ENCODE measurements at places on chromosomes 7 and 10.

GRCh38 chr7:129650056-129650758 lies 38.7 kb downstream of the NRF1 start:
- DNase-seq = no peak

DNA sequence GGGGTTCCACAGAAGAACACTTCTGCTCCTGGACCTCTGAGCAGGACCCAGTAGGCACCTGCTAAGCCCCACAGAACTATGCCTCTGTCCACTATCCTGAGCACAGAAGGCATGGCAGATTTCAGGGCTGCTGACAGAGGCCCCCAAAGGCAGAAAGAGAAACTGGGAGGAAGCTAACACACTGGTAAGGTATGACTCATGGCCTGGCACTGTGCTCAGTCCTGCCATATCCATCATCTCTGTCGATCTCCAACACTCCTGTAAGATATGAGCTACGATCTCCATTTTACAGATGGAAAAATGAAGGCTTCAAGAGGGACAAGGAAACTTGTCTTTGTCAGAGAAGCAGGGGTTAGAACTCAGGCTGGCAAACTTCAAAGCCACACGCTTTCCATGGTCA lies 62.2 kb downstream of the GRID1 start:
- DNase-seq = no peak

DNA sequence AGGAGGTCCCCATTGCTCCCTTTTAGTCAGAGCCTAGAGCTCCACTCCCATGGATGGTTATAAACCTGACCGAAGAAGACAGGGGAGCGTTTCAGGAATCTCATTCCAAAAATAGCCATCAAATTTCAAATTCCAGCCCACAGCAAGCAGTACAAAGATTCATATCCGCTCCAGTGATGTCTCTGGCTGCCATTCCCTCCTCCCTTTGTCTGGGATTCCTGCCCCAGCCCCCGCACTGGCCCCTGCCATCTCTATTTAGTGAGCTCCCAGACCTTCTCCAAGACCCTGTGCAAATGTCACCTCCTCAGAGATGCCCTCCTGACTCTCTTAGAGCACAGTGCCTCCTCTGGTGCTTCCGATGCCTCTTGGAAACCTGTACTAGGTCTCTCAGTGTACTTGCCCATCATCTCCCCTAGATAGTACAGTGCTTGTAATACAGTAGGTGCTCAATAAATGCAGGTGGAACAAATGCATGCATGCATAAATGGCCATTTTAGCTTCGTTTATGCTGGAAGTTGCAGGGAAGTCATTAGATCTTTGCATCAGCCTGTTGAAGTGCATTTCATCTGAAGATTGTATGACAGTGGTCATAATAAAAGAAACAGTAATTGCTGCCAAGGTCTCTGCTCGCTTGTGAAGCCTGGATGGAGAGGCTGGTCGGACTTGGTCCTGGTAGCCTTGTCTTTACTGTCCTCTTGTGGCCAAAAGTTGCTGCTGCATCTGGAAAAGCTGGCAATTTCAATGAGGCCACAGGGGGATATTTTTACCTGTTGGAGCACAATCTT lies 32.0 kb upstream of the HABP2 start:
- peak; percentile 71 for DNase-seq

- DNase-seq = no peak
Observed at GRCh38 chr7:70446448-70447143, 685.3 kb upstream of the GALNT17 start.

GRCh38 chr7:156002362-156003066 lies 190.3 kb upstream of the SHH start:
- no peak for DNase-seq

DNA sequence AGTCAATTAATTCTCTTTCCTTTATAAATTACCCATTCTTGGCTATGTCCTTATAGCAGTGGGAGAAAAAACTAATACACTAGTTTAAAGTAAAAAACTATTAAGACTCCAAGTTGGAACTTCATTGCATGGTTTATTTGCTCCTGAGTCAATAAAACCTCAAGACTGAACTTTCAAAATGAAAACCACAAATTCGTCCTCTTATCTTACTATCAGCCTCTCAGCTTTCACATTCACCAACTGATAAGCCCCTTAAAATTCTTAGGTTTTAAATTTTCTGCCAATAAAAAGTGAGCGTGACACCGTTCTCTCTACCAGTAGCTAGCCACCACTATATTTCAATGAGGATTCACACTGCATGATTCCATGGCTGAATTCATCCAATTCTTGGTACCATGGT lies 346.4 kb upstream of the NPSR1 start:
- no peak for DNase-seq

DNA sequence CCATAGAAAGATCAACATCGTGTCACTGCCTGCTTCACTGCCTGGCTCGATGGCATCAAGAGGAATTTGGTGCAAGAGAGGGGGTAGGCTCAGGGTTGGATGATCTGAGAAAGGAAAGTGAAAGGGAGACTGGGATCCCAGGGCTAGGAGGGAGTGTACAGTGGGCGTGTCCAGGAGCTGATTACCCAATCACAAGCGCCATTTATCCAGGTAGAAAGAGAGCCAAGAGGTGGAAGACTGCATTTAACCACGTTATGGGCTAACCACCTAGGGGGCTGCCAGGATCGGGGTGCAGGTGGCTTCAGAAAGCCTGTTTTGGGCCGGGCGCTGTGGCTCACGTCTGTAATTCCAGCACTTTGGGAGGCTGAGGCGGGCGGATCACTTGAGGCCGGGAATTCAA lies 10.3 kb downstream of the PODXL start:
- DNase-seq = no peak

- DNase-seq = no peak
Observed at GRCh38 chr10:45471531-45472310, 97.7 kb downstream of the ALOX5 start.

- no peak for DNase-seq
Observed at GRCh38 chr10:43979551-43979950, 330.9 kb upstream of the ZNF32 start.

DNA sequence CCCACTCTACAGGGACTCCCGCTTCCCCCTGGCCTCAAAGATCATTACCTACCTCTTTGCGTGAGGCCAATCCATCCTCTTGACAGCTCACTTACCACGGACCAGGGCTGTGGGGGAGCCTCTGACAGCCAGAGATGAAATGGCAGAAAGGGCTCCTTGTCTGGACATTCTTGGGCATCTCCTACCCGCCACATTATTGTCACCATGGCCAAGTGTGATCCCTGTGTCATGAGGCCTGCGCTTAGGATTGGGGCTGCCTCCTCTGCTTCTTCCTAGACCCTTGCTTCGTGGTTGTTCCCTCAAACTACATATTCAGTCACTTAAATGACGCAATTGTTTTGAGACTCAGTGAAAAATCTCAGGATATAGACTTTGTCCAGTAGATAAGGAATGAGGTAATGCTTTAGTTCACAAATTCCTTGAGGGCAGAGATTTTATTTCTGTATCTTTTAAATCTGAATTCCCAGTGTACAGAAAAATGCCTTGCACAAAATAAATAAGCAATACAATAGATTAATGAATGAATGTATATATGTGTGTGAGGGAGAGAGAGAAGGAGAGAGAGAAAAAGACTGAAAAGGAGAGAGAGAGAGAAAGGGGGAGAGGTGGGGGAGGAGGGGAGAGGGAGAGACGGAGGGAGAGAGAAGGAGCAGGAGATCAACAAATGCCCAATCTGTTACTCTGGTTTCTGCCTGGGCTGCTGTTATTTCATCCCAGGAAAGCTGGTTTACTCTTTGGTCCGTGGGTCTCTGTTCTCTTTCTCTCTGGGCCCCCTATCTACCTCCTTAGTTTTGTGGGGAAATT lies 159.0 kb downstream of the PLXNA4 start:
- DNase-seq = no peak

GRCh38 chr10:18233775-18234174 lies 93.6 kb downstream of the CACNB2 start:
- no peak for DNase-seq

- DNase-seq = peak; percentile 9
Observed at GRCh38 chr10:488081-488932, 201.2 kb downstream of the DIP2C start.
